PC-3 (cell line): ENCODE measurements at places on chromosomes 3 and 15. TPM values are rescaled to one million over a fixed set of nuclear protein-coding genes. Genes with fewer than 3 reads are reported as not detected.

Gene RPUSD2
- total RNA-seq, result 22.2 and 24.4 TPM in 2 replicates

GRCh38 chr3:141355242-141355641 is 13.1 kb upstream of the ZBTB38 start:
- DNase-seq, result no peak
- H3K4me1 ChIP-seq, result no peaks in the 10 kb centered on the region
- no peak overlapping the region for H3K4me3 ChIP-seq
- no peaks in the 10 kb centered on the region for H3K36me3 ChIP-seq

DNA sequence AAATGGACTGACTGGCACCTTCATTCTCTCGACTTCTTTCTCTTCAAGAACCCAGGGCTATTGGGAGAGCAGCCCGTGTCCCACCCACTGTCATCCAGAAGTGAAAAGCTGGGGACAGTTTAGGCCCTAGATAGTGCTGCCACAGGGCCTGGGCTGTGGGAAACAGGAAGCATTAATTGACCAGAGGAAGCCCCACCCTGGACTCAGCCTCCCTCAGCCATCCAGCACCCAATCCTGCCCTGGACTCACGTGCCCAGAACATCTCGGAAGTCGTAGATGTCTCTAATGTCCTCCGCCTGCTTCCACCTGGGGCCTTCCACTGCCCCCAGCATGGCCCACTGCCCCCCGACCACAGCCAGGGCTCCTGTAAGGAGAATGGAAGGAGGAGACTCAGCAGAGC is 2.3 kb downstream of the CAMK1 start:
- peak overlapping the region; percentile 16 for H3K27ac ChIP-seq
- H3K4me3 ChIP-seq, result no peak overlapping the region
- H3K4me1 ChIP-seq, result peaks cover 25% of the 10 kb centered on the region
- H3K27me3 ChIP-seq, result no peaks in the 10 kb centered on the region
- no peak for DNase-seq

DNA sequence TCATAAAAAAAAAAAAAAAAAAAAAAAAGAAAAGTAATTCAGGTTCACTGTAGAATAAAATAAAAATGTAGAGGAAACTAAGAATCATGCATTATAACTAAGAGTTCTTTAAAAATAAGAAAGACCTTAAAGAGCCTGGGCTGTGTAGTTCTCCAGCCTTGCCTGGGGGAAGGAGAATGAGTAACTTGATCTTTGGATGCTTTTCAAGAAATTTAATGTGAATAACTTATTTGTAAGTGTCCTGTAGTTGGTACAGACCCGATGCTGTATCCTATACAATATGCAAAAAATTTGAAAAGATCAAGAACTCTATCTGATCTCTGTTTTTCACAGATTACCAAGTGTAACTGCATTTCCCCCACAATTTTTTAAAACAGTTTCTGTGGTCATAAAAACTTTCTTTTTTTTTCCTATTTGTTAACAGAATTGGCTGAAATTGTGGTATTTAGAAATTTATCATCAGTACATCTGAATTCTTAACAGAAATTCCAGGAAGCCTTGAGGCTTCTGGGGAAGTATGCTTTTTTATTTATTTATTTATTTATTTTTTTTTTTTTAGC is 195.3 kb downstream of the THRB start:
- peaks cover 5% of the 10 kb centered on the region; the same call in 1 of the 2 replicates for H3K36me3 ChIP-seq
- peaks cover 61% of the 10 kb centered on the region for H3K4me1 ChIP-seq
- peak overlapping the region; percentile 59 for H3K27ac ChIP-seq

GRCh38 chr3:38151667-38152265 is 13.3 kb downstream of the MYD88 start:
- peak; percentile 87 for DNase-seq
- H3K4me1 ChIP-seq, result peaks cover 46% of the 10 kb centered on the region
- H3K27me3 ChIP-seq, result no peaks in the 10 kb centered on the region
- H3K36me3 ChIP-seq, result no peaks in the 10 kb centered on the region
- no peak overlapping the region for H3K4me3 ChIP-seq

Gene FANCD2OS
- not detected in 2 replicates for total RNA-seq

Gene AADACL2
- not detected in 2 replicates for total RNA-seq
